ENCODE measurements at places on chromosomes 1 and 21. TPM values are rescaled to one million over a fixed set of nuclear protein-coding genes. Genes with fewer than 3 reads are reported as not detected.

DNA sequence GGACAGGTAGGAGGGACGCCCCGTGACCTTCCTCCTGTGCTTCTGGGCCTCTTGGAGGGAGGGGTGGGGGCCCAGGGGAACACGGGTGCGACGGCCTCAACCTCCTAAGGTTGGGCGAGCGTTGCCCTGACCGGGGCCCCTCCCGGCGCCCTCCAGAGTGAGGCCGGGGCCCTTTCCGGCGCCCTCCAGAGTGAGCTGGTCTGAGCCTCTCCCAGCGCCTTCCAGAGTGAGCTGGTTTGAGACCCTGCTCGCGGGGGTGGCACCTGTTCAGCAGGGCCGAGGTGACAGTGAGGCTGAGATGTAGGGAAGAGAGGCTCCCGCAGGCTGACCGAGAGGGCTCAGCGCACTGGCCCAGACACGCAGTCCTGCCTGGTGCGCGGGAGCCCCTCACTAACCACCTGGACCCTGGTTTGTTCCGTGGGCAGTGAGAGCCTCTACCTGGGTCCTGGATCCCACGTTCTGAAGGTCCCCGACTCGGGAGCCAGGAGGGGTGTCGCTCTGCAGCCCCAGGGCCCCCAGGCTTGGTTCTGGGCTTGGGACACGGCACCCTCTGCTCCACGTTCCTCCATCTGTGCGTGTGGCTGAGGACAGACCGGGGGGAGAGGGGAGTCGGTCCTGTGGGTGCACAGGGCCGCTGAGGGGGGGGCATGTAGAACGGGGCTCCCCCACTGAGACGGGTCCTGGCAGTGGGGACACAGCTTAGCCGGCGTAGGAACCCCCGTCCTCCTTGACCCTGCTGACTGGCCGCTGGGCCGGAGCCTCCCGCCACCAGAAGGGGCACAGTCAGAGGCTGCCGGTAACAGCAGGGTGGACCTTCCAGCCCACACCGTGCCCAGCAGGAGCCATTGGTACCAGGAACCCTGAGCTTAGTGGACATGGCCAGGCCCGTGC, 1.4 kb downstream of the COL6A1 start:
- no peak for DNase-seq
- no peak overlapping the region for H3K27ac ChIP-seq
- peaks cover 14% of the 10 kb centered on the region for H3K27me3 ChIP-seq
- peak overlapping the region; percentile 72 for H3K4me3 ChIP-seq

DNA sequence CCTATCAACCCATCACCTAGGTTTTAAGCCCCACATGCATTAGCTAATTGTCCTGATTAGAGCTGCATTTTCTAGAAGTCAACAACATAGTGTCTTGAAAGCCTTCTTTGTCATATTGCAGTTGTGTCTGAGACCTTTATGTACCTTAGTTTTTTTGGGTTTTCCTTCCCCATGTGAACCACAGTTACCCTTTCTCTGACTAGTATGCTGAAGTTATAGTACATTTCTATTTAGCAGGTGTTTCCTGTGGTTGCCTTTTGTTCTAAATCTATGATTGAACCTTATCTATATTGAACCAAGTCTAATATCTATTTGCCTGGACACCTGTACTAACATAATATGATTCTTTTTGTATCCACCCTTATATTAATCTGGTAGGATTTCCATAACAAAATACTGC, 135.6 kb downstream of the ST6GALNAC3 start:
- H3K27ac ChIP-seq, result no peak overlapping the region
- no peak overlapping the region for H3K4me3 ChIP-seq
- H3K36me3 ChIP-seq, result peaks cover 1% of the 10 kb centered on the region
- DNase-seq, result no peak
- H3K4me1 ChIP-seq, result peaks cover 4% of the 10 kb centered on the region

GRCh38 chr21:25283720-25284119, 323.6 kb downstream of the MRPL39 start:
- H3K4me3 ChIP-seq, result no peak overlapping the region
- H3K27me3 ChIP-seq, result peaks cover 3% of the 10 kb centered on the region
- no peak for DNase-seq

GRCh38 chr1:75482951-75483350, 128.0 kb downstream of the SLC44A5 start:
- H3K27ac ChIP-seq, result no peak overlapping the region
- no peaks in the 10 kb centered on the region for H3K4me1 ChIP-seq
- peaks cover 6% of the 10 kb centered on the region for H3K36me3 ChIP-seq
- no peak overlapping the region for H3K4me3 ChIP-seq

DNA sequence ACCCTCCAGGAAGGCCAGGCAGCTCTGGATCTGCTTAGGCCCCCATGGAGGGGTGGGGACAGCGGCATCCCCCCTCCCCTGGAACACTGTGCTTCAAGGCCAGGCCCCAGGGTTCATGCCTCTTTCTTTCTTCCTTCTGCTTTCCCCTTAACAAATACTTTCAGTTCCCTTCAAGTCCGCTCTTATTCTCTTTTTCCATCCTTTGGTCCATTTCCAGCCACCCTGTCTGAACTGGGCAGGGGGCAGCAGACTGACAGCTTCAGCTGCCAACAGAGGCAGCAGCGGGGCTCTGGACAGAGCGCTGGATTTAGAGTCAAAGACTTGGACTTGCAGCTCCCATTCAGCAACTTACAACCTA, 1.1 kb upstream of the CD244 start:
- H3K4me1 ChIP-seq, result peaks cover 22% of the 10 kb centered on the region
- H3K4me3 ChIP-seq, result no peak overlapping the region
- no peaks in the 10 kb centered on the region for H3K36me3 ChIP-seq
- H3K27ac ChIP-seq, result no peak overlapping the region
- no peak for DNase-seq

- no peak for DNase-seq
- H3K4me3 ChIP-seq, result no peak overlapping the region
- no peaks in the 10 kb centered on the region for H3K36me3 ChIP-seq
- no peaks in the 10 kb centered on the region for H3K4me1 ChIP-seq
Measured at GRCh38 chr1:11328444-11328843, 55.4 kb downstream of the UBIAD1 start.

DNA sequence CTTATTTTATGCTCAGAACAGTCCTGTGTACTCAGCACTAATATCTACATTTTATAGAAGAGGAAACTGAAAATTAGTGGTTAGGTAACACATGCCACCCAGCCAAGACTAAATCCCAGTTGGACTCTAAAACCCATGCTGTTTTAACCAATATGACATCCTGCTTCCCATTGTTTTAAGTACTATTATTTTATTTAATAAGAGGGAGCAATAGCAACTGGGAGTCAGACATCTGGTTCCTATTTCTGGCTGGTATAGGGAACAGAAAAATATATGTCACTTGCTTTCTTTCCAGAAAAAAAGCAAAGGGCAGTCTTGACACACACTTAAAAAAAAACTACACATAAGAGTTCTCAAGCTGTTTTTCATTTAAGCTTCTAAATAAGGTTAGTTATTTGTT, 11.9 kb downstream of the KLHL12 start:
- no peaks in the 10 kb centered on the region for H3K27me3 ChIP-seq
- no peaks in the 10 kb centered on the region for H3K4me1 ChIP-seq
- no peak for DNase-seq
- no peak overlapping the region for H3K4me3 ChIP-seq

DNA sequence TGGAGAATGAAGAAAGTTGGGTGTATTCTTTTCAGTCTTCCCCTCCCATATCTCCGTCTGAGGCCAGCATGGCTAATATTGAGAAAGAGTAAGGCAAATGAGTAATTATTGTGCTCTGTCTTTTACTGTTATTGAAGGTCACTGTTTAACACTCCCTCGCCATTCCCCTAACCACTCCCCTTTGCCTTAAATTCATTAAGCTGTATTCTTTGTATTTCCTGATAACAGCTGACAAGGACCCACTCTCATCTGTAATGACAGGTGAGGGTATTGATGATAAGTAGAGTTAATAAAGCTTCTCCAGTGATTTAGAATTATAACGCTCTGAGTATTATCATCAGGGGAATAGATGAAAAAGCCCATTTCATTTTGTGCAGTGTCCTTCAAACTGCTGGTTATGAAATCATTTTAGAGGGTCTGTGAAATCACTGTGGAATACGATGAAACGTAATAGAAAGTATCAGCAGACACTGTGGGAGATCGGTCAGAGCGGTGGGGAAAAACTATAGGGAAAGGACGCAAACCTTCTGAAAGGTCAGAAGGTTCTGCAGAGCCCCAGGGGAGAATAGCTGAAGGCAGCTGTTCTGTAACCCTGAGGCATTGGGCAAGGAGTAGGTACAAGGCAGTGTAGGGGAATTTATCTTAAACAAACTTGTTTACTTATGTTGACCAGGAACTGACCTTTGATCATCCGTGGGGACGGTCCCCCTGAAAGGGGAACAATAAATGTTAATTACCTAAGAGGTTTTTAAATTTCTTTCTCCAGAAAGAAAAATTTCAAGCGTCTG, 46.3 kb upstream of the CACYBP start:
- peaks cover 3% of the 10 kb centered on the region for H3K36me3 ChIP-seq
- no peak for DNase-seq
- H3K4me3 ChIP-seq, result peak overlapping the region; percentile 35
- peaks cover 26% of the 10 kb centered on the region for H3K4me1 ChIP-seq

- no peak for DNase-seq
- no peak overlapping the region for H3K27ac ChIP-seq
- H3K4me3 ChIP-seq, result no peak overlapping the region
- H3K36me3 ChIP-seq, result peaks cover 2% of the 10 kb centered on the region
Measured at GRCh38 chr1:160575112-160575664, 4.1 kb downstream of the CD84 start.

GRCh38 chr1:208332774-208333126, 88.6 kb upstream of the PLXNA2 start:
- H3K4me1 ChIP-seq, result peaks cover 6% of the 10 kb centered on the region
- peaks cover 4% of the 10 kb centered on the region for H3K27me3 ChIP-seq
- no peak for DNase-seq
- H3K36me3 ChIP-seq, result no peaks in the 10 kb centered on the region

GRCh38 chr1:86865973-86866637, 47.8 kb downstream of the SELENOF start:
- no peaks in the 10 kb centered on the region for H3K27me3 ChIP-seq
- no peak for DNase-seq
- H3K4me3 ChIP-seq, result no peak overlapping the region
- peaks cover 9% of the 10 kb centered on the region for H3K36me3 ChIP-seq
- no peaks in the 10 kb centered on the region for H3K4me1 ChIP-seq

- H3K27me3 ChIP-seq, result peaks cover 43% of the 10 kb centered on the region
Measured at GRCh38 chr1:201374364-201374763, 3.1 kb downstream of the TNNT2 start.

- no peaks in the 10 kb centered on the region for H3K36me3 ChIP-seq
- peaks cover 12% of the 10 kb centered on the region for H3K4me1 ChIP-seq
- no peak overlapping the region for H3K4me3 ChIP-seq
Measured at GRCh38 chr1:24289937-24290595, 29.1 kb upstream of the GRHL3 start.

GRCh38 chr1:56331207-56331891, 248.0 kb downstream of the PLPP3 start:
- peak overlapping the region; percentile 59 for H3K4me3 ChIP-seq
- no peak for DNase-seq
- peak overlapping the region; percentile 92 for H3K27ac ChIP-seq

DNA sequence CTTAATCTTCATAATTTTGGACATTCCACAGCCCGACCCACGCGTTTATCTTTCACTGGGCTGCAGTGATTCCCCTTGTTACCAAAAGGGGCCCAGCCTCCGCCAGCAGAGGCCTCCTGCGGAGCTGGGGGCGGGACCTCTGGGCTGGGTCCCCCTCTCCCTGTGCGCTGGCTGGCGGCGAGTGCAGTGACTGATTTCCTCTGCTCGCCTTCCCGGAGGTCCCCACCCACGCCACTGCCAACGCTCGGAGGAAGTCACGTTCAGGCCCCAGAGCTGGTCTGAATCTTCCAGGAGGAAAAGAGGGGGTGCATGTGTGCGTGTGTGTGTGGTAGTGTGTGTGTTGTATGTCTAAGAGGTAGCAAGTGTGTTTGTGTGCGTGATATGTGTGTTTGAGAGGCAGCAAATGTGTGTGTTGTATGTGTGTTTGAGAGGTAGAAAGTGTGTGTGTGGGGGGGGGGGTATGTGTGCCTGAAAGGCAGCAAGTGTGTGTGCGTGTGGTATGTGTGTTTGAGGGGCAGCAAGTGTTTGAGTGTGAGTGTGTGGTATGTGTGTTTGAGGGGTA, 35.0 kb upstream of the JAK1 start:
- H3K27me3 ChIP-seq, result peaks cover 46% of the 10 kb centered on the region
- H3K4me3 ChIP-seq, result peak overlapping the region; percentile 2
- H3K36me3 ChIP-seq, result peaks cover 12% of the 10 kb centered on the region
- peak overlapping the region; percentile 32 for H3K27ac ChIP-seq
- peaks cover 12% of the 10 kb centered on the region for H3K4me1 ChIP-seq

Gene C4BPA
- not detected for total RNA-seq

Gene LCK
- 1.2 TPM for total RNA-seq

Gene RPE65
- not detected for total RNA-seq

Gene C1orf74
- 2.5 TPM for total RNA-seq

Gene CLCC1
- 33.2 TPM for total RNA-seq

Gene PCBP3
- 4.3 TPM for total RNA-seq

Data from progenitor cell of endocrine pancreas (in vitro differentiated cells).